ENCODE measurements at places on chromosomes 4 and X. TPM values are rescaled to one million over a fixed set of nuclear protein-coding genes. Genes with fewer than 3 reads are reported as not detected.
A peak's percentile ranks its signal among the peaks of the same experiment; 100 is the strongest.

- H3K36me3 ChIP-seq = no peaks in the 10 kb centered on the region
- H3K4me3 ChIP-seq = no peak overlapping the region
- no peaks in the 10 kb centered on the region for H3K4me1 ChIP-seq
- peaks cover 9% of the 10 kb centered on the region for H3K27me3 ChIP-seq
- H3K27ac ChIP-seq = no peak overlapping the region
Observed at GRCh38 chr4:168643111-168643795, 146.4 kb downstream of the PALLD start.

IL2RG gene
- 225 TPM for total RNA-seq

DNA sequence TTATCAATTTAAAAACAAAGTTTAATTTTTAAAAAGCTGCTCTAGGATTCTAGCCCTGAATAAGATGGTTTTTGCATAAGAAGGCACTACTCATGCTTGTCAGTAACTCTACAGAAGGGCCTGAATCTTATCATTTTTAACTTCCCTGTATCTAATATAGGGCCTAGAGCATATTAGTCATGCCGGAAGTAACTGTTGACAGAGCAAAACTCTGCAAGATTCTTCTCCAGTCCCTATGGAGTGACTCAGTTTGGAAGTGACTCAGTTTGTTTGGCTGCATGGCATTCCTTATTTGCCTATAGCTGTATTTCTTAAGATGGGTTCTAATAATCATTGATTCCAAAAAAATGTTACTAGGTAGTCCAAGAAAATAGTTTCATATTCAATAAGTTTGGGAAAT lies 431.8 kb upstream of the HTR2C start:
- DNase-seq = no peak
- H3K4me1 ChIP-seq = no peaks in the 10 kb centered on the region
- H3K27ac ChIP-seq = no peak overlapping the region
- H3K4me3 ChIP-seq = no peak overlapping the region
- H3K27me3 ChIP-seq = no peaks in the 10 kb centered on the region

CAPN6 gene
- not detected for total RNA-seq

STK32B gene
- total RNA-seq = not detected

DNA sequence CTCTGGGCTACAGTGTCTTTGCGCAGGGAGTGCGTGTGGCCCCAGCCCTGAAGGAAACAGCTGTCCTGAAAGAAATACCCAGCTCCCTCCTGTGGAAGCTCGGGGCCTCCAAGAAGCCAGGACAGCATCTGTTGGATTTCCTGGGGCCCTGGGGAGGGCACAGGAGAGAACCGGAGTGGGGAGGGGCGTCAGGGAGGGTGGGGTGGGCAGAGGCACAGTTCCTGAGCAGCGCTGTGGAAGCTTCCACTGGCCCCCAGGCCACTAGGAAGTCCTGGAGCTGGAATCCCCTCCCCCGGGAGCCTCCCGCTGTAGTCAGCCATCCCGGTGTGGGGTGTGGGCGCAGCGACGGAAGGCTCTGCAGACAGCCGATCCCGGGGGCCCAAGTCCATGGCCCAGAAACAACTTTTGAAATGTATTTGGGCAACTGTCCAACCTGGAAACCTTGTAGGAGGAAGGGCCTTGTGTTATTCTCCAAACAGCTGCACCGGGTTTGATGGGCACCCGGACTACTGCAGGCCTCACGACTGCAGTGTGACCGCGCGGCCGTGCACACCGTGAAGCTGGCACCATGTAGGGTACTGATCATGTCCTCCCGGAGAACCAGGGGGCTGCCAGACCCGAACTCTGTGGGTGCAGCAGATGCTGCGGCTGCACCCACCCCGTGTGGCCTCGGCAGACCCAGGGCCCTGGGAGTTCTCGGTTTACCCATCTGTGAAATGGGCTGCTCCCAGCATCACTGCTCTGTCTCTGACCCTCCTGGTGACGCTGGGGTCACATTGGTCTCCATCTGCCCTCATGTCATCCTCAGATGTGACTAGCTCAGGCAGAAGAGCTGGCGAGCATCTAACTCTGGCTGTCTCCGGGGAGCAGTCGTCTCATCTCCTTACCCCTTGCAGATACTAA lies 68.5 kb upstream of the HMX1 start:
- H3K27ac ChIP-seq = no peak overlapping the region
- H3K4me1 ChIP-seq = no peaks in the 10 kb centered on the region
- H3K27me3 ChIP-seq = no peaks in the 10 kb centered on the region
- no peak for DNase-seq
- H3K4me3 ChIP-seq = no peak overlapping the region
- no peaks in the 10 kb centered on the region for H3K36me3 ChIP-seq

DNA sequence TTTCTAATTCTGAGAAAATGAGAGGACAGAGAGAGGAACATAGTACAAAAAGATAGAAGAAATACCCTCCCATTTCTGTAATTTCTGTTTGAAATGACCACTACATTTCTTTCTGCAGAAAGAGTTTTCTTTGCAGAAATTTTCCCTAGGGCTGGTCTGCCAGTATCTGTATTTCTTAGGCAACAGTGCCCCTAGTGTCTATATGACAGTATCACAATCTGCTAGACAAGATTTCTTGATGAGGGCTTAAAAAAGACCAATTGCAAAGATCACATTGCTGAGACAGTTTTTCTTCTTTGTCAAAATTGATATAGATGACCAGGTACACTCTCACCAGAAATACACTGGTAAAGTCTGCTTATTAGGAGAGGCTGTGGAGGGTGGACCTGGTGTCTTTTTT lies 81.0 kb upstream of the ZDHHC15 start:
- H3K27me3 ChIP-seq = no peaks in the 10 kb centered on the region
- no peaks in the 10 kb centered on the region for H3K36me3 ChIP-seq
- H3K4me3 ChIP-seq = no peak overlapping the region
- H3K4me1 ChIP-seq = no peaks in the 10 kb centered on the region
- H3K27ac ChIP-seq = no peak overlapping the region
- DNase-seq = no peak

- H3K27ac ChIP-seq = no peak overlapping the region
- H3K36me3 ChIP-seq = no peaks in the 10 kb centered on the region
- no peaks in the 10 kb centered on the region for H3K27me3 ChIP-seq
- no peak overlapping the region for H3K4me3 ChIP-seq
Observed at GRCh38 chrX:7225338-7225737, 77.4 kb upstream of the PUDP start.

DNA sequence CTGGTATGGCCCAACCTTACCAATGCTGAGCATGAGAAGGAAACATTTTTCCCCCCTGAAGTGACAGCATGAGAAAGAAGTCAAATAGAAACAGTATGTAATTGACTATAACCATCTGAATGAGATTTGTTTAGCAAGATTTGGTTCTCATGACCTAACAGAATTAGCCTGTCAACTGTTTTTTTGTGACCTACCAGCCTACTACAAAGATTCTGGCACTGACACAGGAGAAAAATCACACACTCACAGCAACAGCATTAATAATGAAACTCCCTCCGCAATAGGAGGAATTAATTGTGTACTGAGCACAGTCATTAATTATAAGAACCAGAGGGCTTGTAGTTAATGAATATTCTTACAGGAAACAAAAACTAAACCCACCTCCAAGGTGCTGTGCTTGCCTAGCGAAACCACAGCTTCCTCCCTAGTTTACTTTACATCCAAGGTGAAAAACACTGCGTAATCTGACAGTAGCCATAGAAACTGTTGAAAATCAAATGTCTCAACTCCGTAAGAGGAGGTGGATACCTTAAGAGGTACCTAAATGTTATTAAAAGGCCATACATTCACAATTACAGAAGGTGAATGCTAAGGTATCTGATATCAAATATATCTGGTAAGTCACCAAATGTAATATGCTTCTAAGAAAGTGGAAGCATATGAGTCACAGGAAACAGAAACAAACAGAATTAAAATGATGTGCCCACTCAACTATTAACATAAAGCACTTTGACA lies 34.9 kb downstream of the MMRN1 start:
- H3K4me3 ChIP-seq = peak overlapping the region; percentile 33
- H3K4me1 ChIP-seq = no peaks in the 10 kb centered on the region
- DNase-seq = no peak
- no peaks in the 10 kb centered on the region for H3K36me3 ChIP-seq

DNA sequence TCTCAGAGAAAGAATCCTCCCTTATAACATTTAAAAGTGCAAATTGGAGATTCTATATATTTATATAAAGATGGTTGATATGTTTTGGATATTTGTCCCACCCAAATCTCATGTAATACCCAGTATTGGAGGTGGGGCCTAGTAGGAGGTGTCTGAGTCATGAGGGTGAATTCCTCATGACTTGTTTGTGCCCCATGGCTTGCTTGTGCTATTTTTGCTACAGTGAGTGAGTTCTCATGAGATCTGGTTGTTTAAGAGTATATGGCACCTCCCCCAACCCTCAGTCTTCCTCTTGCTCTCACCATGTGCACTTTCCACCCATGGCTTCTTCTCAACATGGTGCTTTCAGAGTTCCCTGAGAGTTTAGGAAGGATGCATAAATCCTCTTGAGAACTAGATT lies 9.5 kb upstream of the ANKRD50 start:
- no peak overlapping the region for H3K27ac ChIP-seq
- H3K36me3 ChIP-seq = no peaks in the 10 kb centered on the region
- H3K4me1 ChIP-seq = no peaks in the 10 kb centered on the region
- no peaks in the 10 kb centered on the region for H3K27me3 ChIP-seq

MAGEA3 gene
- not detected for total RNA-seq

GRCh38 chrX:96181605-96182004 lies 503.0 kb upstream of the DIAPH2 start:
- no peaks in the 10 kb centered on the region for H3K27me3 ChIP-seq
- no peak overlapping the region for H3K4me3 ChIP-seq
- H3K4me1 ChIP-seq = no peaks in the 10 kb centered on the region
- no peaks in the 10 kb centered on the region for H3K36me3 ChIP-seq

Data from CD4-positive, alpha-beta T cell (primary cell).